Breast epithelium (tissue), 4 donors: ENCODE measurements at places on chromosomes 16 and 17. TPM values are rescaled to one million over a fixed set of nuclear protein-coding genes. Genes with fewer than 3 reads are reported as not detected.

DNA sequence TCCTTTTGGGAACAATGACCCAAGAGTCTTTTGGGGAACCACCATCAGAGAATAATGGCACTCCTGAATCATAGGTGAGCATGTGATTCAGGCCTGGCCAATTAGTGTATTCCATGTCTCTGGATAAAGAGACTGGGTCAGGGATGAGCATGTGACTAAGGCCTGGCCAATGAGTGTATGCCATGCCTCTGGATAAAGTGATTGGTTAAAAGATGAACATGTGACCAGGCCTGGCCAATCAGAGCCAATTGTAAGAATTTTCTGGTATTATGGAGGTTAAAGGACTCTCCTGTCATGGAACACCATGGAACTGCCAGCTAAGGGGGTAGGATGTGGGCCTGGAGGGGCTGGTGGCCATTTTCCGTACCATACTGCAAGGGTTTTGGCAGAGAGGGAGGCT lies 194.3 kb downstream of the C16orf78 start:
- no peaks in the 10 kb centered on the region for H3K27me3 ChIP-seq
- no peak overlapping the region for H3K4me3 ChIP-seq
- H3K27ac ChIP-seq = no peak overlapping the region
- H3K36me3 ChIP-seq = no peaks in the 10 kb centered on the region
- no peak for DNase-seq

- no peaks in the 10 kb centered on the region for H3K4me1 ChIP-seq
- no peaks in the 10 kb centered on the region for H3K36me3 ChIP-seq
- no peaks in the 10 kb centered on the region for H3K27me3 ChIP-seq
- H3K27ac ChIP-seq = no peak overlapping the region
- no peak for DNase-seq
Measured at GRCh38 chr16:75702242-75702641, 981 bp upstream of the DUXB start.

CLEC10A gene
- 2.9 TPM for total RNA-seq

TBC1D3I gene
- total RNA-seq = not detected
